ENCODE measurements at places on chromosomes 7 and 10.

DNA sequence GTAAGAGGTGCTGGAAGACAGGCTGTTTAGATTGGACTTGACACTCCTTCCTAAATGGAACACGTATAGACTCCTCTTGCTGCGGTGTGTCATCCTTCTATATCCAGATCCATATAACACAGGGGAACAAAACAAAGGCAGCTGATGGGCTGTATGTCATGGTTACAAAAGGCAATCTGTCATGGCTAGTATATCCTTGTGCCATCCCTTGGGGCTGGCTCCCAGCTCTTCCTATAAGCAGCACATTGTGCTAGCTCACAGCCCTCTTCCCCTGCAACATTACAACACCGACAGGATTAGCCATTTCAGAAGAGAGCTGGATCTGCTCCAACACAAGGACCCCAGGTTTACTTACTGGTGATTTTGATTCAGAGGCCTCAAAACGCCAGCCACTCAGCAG lies 15.3 kb downstream of the LIPK start:
- DNase-seq: no peak

GRCh38 chr10:72087392-72087968 lies 871 bp downstream of the SPOCK2 start:
- no peak for DNase-seq

DNA sequence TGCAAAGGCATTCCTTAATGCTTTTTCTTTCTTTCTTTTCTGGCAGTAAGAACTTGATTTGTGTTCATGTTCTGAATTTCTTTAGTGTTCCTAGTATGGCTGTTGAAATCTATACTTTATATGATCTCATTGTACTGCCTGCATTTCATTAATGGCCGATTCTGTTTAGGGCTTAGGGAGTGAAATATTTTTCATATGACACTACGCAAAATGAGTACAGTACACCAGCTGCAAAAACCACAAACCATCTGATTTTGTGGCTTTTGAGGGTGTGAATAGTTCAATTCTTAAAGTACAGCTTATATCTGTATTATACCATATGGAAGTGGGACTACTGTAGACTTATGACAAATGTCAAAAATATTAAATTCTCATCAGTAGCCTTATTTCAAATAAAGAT lies 69.1 kb upstream of the FOXP2 start:
- no peak for DNase-seq

DNA sequence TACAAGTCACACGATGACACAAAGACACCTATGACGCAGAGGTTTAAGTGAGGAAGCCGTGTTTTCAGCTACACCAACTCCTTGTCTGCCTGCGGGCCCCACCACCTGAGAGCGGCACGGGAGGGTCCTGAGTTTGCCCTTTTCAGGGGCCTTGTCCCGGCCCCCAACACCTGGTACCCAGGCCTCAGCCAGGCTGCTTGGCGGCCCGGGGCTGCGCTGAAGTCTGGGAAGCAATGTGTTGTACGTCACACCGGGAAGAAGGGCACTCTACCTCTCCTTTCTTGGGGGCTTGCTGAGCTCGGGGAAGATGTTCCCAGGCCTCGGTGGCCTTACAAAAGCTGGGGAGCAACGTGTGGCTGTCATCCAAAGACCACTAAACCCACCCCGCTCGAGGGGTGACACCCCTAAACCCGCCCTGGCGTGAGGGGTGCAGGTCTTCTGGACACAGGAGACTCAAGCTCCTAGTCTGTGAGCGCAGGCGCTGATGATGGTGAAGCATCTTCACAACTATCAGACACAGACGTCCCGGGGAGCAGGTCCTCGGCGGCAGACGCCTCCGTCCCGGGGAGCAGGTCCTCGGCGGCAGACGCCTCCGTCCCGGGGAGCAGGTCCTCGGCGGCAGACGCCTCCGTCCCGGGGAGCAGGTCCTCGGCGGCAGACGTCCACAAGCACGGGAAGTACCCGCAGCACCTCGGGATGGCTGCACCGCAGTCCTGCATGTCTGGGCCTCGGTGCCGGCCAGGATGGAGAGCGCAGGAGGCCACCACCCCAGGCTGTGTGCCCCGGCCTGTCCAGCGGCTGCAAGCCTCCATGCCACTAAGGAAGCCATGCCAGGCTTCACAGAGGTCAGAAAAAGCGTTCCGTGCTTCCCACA lies 15.4 kb downstream of the CFAP46 start:
- no peak for DNase-seq

DNA sequence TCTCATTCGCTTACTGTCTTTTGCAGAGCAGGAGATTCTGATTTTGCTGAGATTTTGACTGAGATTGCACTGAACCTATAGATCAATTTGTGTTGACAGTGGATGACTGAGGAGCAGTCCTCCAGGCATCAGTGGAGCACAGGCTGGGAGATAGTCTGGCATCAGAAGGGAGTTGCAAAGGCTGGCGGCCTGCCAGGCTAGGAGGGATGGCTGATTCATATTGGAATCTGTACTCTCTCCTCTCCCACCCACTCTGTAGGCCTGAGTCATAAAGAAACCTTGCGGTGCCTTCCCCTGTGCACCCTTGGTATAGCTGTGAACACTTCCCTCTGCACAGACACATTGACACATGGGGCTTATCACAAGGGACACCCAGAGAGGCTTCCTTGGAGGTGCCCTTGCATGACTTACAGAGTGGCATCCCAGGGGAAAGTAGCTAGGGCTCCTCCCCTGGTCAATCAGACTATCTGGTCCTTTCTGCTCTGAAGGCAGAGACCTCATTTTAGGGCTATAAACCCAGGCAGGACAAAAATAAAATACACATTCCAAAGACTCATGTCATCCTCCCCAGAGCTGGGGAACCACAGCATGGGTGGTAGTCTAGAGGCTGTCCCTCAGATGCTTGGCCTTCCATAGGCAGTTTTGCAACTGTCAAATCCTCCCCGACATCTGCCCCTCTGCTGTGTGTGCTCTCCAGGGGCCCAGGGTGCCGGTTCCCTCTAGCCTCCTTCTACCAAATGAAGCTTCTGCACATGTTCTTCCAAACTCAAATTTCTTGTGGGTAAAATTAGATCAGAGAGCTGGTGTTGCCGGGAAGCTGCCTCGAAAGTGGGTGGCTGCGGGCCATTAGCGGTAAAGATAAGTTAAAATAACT lies 37.4 kb upstream of the EEPD1 start:
- no peak for DNase-seq

DNA sequence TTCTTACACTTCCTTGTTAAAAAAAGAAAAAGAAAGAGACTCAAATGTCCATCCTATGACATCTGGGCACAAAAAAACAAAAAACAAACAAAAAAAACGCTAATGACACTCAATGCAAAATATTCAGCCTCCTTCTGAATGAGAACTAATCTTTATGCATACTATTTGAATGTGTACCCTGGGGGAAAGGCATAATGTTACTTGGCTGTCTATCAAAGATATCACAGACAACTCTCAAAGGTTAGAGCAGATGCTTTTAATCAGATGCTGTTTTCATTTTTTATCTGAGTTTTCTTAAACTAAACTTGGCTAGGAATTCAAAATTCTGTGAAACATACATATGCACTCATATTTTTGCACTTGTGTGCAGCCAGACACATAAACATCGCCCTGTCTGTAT lies 745.8 kb downstream of the CNTNAP2 start:
- DNase-seq: no peak

DNA sequence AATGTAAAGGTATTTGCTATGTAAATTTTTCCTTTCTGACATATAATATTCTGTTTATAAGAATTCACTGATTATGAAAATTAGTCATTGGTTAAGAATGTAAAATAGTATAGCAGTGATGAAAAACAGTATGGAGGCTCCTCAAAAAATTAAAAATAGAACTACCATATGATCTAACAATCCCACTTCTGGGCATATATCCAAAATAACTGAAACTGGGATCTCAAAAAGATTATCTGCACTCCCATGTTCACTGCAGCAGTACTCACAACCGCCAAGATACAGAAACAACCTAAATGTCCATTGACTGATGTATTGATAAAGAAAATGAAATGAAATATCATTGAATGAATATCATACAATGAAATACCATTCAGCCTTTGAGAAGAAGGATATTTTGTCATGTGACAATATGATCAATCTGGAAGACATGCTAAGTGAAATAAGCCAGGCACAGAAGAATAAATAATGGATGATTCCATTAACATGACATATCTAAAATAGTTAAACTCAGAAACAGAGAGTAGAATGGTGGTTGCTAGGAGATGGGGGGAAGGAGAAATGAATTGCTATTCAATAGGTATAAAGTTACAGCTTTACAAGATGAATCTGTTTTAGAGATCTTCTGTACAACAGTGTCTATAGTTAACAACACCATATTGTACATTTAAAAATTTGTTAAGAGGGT lies 14.0 kb downstream of the C10orf88 start:
- DNase-seq: no peak

- no peak for DNase-seq
Measured at GRCh38 chr10:119782981-119783664, 57.3 kb downstream of the INPP5F start.
